ENCODE measurements at places on chromosomes 3 and 15. TPM values are rescaled to one million over a fixed set of nuclear protein-coding genes. Genes with fewer than 3 reads are reported as not detected.

Gene VGLL3
- 77.1 TPM for total RNA-seq

Gene BFSP2
- total RNA-seq = not detected

Gene CHSY1
- total RNA-seq = 30.5 TPM

Gene NANOGP8
- total RNA-seq = 2.3 TPM

Gene TMC3
- not detected for total RNA-seq

Gene SLC6A20
- not detected for total RNA-seq

Gene PSTPIP1
- 20.3 TPM for total RNA-seq

Gene ROPN1
- not detected for total RNA-seq

Gene PCOLCE2
- 264 TPM for total RNA-seq

Gene SMCO1
- total RNA-seq = not detected

Gene DNAJA4
- 15.4 TPM for total RNA-seq

Measured in subcutaneous adipose tissue (tissue), 4 donors.